ENCODE measurements at places on chromosomes 6 and 20.

DNA sequence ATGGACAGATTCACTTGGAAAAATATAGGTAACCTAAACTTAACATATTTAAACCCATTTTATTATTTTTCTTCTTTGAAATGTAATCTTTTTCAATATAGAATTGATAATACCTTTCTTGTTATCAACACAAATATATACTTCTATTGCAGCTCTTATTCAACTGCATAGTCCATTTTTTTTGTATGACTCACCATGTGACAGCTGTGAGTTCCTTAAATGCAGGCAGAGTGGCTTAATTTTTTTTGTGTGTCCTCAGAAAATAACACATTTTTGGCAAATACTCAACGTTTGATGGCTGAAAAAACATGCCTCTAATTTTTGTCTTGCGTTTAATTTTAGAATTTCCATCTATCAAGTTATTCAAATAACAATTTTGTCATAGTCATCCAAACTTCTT lies 454.8 kb downstream of the PHF3 start:
- DNase-seq: no peak

DNA sequence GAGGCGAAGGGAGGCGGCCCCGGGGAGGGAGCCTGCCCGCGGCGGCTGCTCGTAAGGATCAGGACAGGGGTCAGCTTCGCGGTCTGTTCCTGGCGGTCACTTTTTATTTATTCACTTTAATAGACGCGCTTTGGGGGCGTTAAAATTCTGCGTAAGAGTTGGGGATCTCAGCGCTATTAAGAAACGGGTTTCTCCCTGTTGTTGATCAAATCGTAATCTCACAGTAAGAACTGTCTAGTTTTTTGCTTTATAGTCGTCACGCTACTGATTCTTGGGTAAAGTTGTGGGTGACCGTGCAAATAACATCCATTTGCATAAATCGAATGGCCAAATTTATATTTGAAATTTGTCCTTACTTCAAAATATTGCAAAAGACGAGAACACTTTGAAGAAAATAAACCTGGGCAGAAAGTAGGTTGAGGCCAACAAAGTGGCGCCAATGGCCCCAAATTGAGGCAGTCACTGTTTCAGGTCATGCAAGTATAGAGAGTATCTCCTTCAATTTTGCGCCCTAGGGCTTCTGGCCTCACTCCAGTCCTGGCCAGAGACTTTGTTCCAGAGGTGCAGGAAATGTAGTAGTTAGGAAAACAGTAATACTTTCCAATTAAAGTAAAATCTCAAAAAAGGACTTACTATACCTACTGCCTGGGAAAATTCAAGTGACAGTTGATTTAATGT lies 963 bp upstream of the RMND1 start:
- no peak for DNase-seq

DNA sequence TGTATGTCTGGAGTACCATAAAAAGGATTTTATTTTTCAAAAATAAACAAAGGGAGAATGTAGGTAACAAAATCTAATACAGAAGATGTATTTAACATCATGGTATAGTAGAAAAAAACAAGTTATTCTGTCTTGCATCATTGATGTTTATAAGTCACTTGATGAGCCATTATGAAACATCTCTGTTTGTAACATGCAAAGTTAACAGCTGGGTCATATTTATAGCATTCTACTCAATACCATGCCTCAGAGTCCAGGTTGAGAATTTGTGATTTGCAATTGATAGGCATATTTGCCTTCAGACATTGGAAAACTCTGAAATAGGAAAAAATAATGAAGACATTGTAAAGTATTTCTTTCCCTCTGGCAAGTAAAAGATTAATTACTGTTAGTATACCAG lies 52.3 kb upstream of the IL20RA start:
- DNase-seq: no peak

GRCh38 chr6:149884215-149884614 lies 13.7 kb downstream of the RAET1E start:
- DNase-seq: no peak

DNA sequence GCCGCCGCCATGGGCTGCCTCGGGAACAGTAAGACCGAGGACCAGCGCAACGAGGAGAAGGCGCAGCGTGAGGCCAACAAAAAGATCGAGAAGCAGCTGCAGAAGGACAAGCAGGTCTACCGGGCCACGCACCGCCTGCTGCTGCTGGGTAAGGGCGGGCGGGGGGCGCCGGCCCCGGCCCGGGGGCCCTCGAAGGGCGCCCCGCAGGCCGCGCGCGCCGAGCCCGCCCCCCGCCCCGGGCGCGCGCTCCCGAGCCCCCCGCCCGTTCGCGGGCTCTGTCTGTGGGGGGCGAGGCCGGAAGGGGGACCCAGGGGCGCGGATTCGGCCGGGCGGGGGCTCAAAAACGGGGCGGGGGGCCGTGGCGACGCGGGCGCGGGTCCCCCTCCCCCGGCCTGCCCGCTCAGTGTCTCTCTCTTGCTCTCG lies 39.2 kb downstream of the GNAS start:
- no peak for DNase-seq

GRCh38 chr6:138468320-138469015 lies 30.8 kb downstream of the NHSL1 start:
- DNase-seq: no peak

GRCh38 chr6:35216851-35217811 lies 3.4 kb downstream of the SCUBE3 start:
- DNase-seq: no peak

GRCh38 chr6:10886691-10887502 lies at the start of gene SYCP2L:
Gene SYCP2L, plus strand, starts transcription at chr6:10887052. Its CDS starts 75 bp downstream, at chr6:10887127.
- DNase-seq: no peak
